ENCODE measurements at places on chromosomes 1 and 21.

DNA sequence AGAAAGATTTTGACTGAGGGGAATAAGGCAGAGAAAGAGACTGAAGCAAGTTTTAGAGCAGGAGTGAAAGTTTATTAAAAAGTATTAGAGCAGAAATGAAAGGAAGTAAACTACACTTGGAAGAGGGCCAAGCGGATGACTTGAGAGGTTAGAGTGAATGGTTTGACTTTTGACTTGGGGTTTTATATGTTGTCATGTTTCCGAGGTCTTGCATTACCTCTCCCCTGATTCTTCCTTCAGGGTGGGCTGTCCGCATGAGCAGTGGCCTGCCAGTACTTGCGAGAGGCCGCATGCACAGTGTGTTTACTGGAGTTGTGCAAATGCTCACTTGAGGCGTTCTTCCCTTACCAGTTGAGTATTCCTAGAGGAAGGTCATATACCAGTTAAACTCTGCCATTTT is 13.0 kb upstream of the DENND2D start:
- no peak for DNase-seq

DNA sequence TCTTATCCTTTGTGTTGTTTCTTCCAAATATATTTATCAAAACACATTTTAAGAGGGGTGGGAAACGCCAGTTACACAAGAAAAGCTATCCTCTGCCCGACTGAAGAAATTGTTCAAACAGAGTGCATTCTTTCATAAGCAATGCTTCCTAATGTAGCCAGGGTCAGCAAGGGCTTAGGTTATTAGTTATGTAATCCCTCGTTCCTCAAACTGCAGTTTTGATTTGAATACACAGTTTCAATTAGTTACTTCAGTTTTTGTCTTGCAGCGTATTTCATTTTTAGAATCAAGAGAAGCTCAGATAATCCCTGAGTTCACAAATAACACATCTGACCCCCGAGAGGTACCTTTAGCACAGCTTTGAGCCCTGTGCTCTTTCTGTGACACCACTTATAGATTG is 141.7 kb upstream of the NRIP1 start:
- DNase-seq: no peak

DNA sequence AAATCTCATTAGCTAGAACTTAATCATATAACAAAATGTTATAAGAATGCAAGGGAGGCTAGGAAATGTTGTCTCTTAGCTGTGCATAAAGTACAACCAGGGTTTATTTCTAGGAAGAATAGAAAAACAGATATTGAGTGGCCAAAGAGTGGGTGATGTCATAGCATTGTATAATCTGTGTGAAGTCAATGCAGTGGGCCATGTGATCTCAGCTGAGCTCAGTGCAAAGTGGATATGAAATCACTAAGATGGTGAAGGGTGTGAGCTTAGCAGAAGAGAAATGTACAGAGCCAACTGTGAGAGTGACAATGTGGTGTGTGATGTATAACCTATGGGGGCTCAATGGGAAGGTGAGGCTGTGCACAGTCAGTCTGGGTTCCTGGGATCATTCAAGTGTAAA is 29.7 kb upstream of the DUSP23 start:
- no peak for DNase-seq

DNA sequence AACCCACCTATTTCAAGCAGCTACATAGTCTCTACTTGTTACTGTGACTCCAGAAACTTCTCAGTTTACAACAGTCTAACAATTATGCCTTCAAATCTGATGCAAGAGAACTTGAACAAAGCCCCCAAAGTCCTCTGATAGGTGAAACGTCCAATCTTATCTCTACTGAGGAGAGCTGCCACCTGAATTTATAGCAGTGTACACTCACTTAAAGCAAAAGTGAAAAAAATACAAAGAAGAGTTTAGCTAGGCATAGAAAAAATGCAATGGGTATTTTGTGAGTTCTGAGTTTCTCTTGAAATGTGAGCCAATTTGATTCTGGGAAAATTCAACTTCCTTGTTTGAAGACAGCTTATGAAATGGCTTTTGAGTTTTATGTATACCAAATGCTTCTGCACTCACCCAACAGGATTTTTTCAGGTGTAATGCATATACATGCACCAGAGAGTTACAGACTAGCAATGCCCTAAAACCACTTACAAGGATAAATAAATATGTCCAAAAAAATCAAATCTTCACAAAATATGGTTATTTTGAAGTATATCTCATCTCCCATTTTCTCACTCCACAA is 17.8 kb upstream of the CLIC6 start:
- no peak for DNase-seq
